Fibroblast of skin of right quadriceps (primary cell): ENCODE measurements at places on chromosomes 5 and 9.

DNA sequence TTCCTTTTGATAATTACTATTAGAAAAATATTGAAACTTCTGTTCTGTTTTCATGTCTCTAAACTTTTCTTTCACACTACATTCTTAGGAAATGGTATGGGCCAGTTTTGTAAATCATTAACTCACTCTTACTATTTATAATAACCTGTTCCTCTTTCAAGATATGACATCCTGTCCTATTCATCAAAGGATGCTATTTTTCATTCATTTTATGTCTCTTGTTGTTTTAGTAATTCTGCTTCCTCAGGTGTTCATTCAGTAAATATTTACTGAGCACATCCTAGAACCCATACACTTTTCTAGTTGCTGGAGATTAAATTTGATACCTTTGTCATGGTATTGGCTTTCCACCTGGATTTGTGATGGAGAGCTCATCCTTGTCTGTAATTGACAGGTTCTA is 58.0 kb downstream of the GDA start:
- DNase-seq, result no peak

- no peak for DNase-seq
Observed at GRCh38 chr5:8560776-8561175, 691.8 kb downstream of the MTRR start.

DNA sequence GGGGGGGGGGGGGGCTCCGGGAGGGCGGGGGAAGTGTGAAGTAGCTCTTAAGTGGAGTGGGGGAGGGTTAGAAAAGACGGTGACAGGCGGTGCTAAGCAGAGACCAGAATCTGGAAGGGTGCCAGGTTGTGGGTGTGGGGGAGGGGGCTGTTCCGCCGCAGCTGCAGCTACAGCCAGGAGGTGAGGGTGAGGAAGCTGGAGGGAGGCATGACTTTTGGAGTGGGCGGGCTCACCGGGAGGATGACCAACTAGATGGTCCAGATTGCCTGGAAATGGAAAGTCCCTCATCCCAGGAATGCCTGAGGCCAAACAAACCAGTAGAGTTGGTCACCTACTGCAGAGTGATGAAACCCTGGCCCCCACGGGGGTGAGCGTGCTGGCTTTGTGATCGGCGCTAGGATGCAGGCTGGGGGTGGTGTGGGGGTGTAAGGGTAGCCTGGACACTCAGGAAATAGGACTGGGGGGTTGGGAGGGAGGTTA is 158.1 kb upstream of the SHB start:
- DNase-seq, result peak; percentile 79

- no peak for DNase-seq
Observed at GRCh38 chr5:136736021-136736420, 370.7 kb upstream of the TRPC7 start.

DNA sequence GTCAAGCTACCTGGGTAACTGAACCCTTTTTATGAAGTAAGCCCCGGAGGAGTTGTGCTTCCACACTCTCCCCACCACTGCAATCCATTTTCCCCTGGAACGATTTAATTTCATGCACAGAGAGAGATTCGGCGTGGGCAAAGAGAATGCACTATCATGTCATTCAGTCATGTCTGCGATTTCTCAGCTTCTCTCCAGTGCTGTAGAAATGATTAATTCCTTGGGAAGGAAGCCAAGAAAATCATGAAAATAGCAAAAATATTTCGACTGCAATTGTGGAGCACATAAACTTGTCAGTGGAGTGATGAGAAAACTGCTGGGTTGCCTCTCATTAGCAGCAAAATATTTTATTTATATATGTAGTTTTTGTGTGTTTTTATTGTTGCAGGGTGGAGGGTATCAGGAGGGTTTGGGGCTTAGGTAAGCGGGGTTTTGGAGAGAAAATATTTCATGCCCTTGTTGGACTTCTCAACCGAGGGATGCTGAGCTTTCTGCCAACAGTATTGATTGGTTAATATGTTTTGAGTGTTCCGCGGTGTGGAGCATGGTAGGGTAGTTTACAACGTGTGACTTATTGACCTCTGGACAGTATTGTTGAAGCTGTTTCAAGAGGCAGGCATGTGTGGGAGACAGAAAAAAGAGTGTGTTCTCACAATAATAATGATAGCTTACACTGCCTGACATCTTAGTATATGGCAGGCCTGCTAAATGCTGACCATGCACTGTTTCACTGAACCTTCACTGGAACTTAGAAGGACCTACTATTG is 69.3 kb downstream of the SGCD start:
- peak; percentile 89 for DNase-seq

DNA sequence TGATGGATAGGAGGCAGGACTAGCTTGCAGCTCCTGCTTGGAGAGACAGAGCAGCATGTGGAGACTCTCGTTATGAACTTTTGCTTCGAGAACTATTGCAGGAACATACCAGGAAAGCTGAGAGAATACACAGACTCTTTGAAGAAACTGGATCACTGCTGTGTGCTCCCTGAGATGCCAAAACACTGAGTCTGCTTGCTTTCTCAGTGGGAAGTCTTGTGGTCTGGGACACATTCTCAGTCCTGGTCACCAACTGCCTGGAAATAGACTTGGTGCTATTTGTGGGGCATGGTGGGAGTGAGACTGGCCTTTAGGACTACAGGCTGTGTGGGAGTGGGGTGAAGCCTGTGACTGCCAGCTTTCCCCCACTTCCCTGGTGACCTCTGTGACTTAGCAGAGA is 252.6 kb downstream of the MED10 start:
- DNase-seq, result no peak

- no peak for DNase-seq
Observed at GRCh38 chr5:53549792-53550191, 10.6 kb upstream of the NDUFS4 start.

- no peak for DNase-seq
Observed at GRCh38 chr5:81854485-81854884, 103.6 kb upstream of the SSBP2 start.

GRCh38 chr5:17398866-17399835 is 98.9 kb upstream of the TAF11L2 start:
- no peak for DNase-seq

- no peak for DNase-seq
Observed at GRCh38 chr5:89638871-89639270, 755.9 kb upstream of the MEF2C start.

GRCh38 chr9:87861332-87861731 is 21.3 kb upstream of the SPATA31E1 start:
- no peak for DNase-seq

DNA sequence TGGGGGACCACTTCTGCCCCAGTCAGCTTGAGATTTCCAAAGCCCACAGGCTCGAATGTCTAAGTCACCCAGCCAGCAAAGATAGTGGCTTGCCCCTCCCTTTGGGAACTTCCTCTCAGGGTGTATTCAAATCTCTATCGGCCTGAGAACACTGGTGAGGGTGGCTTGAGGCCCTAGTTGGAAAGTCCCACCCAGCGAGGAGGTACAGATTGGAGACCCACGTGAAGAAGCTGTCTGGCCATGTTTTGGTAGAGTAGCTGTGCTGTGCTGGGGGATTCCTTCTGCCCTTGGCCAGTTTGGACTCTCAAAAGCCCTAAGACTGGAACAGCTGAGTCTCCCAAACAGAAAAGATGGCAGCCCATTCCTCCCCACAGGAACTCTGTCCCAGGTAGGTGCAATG is 172.7 kb upstream of the RIOK2 start:
- no peak for DNase-seq

- peak; percentile 61 for DNase-seq
Observed at GRCh38 chr5:55847837-55848236, 3.3 kb upstream of the IL31RA start.

GRCh38 chr5:93708442-93708841 is 33.0 kb downstream of the POU5F2 start:
- no peak for DNase-seq

- peak; percentile 15 for DNase-seq
Observed at GRCh38 chr5:89105171-89105695, 222.2 kb upstream of the MEF2C start.

GRCh38 chr5:87132696-87133095 is 135.0 kb upstream of the RASA1 start:
- no peak for DNase-seq

- DNase-seq, result no peak
Observed at GRCh38 chr9:136622538-136622948, 40.2 kb upstream of the EGFL7 start.
